Uterus (tissue), 4 donors: ENCODE measurements at places on chromosomes 11 and 22.

GRCh38 chr11:19164230-19164855 lies 37.4 kb downstream of the CSRP3 start:
- H3K27me3 ChIP-seq, result no peaks in the 10 kb centered on the region
- no peak for DNase-seq

DNA sequence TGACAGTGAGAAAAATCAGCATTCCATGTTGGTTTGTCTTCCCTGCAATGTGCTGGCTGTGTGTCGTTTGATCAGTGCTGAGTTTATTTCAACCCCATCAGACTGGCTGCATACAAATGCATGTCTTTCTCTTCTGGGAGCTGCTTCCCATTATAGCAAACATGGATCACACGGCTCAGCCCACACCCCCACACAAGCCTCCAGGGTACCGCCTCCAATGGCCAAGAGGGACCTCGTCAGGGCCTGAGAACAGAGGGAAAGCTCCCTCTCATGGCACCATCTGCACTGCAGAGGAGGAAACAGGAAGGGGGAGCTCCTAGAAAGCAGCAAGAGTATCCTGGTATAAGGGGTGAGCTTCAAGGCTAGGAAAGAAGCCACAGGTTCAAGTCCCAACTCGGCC lies 214.2 kb downstream of the LARGE1 start:
- no peaks in the 10 kb centered on the region for H3K27me3 ChIP-seq
- no peaks in the 10 kb centered on the region for H3K4me1 ChIP-seq

DNA sequence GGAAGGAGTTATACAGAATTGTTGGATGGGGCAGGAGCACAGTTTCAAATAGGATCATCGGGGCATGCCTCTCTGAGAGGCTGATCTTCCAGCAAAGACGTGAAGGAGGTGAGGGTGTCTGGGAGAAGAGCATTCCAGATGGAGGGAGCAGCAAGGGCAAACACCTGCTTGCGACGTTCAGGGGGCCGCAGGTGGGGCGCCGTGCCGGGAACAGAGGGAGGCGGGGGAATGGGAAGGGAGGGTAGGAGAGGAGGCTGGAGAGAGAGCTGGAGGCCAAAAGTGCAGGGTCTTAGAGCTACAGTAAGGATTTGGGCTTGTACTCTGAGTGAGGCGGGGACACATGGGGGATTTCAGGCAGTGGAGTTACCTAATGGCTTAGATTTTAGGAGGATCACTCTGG lies 13.6 kb downstream of the APOL5 start:
- no peak overlapping the region for H3K27ac ChIP-seq
- no peaks in the 10 kb centered on the region for H3K4me1 ChIP-seq
- DNase-seq, result no peak
- no peak overlapping the region for H3K4me3 ChIP-seq
- H3K36me3 ChIP-seq, result no peaks in the 10 kb centered on the region

DNA sequence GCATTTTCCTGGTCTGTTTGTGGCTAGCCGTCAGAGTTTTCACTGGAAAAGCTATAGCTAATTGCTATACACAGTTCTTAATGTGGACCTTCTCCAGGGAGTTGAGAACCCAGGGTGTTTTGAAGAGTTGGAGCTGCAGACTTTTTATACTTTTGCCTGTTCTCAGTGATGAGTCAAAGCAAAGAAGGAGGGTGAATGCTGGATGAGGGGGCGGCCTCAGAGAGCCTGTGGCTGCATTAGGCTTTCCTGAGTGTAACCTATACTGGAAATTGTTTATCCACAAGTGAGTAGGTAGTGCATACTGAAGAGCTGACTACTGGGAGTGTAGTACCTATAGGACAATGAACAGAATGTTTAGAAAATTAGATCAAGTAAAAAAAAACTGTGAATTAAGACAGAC lies 79.7 kb upstream of the HORMAD2 start:
- peaks cover 5% of the 10 kb centered on the region for H3K4me1 ChIP-seq
- no peaks in the 10 kb centered on the region for H3K27me3 ChIP-seq
- H3K27ac ChIP-seq, result no peak overlapping the region
- DNase-seq, result no peak

GRCh38 chr22:37299969-37300509 lies 17.7 kb downstream of the CYTH4 start:
- no peaks in the 10 kb centered on the region for H3K27me3 ChIP-seq
- H3K27ac ChIP-seq, result no peak overlapping the region
- no peaks in the 10 kb centered on the region for H3K36me3 ChIP-seq
- no peak for DNase-seq
- H3K4me3 ChIP-seq, result no peak overlapping the region

GRCh38 chr22:39428597-39429071 lies 28.2 kb upstream of the MGAT3 start:
- no peaks in the 10 kb centered on the region for H3K36me3 ChIP-seq
- DNase-seq, result no peak
- no peaks in the 10 kb centered on the region for H3K27me3 ChIP-seq
- H3K27ac ChIP-seq, result no peak overlapping the region
- no peak overlapping the region for H3K4me3 ChIP-seq

DNA sequence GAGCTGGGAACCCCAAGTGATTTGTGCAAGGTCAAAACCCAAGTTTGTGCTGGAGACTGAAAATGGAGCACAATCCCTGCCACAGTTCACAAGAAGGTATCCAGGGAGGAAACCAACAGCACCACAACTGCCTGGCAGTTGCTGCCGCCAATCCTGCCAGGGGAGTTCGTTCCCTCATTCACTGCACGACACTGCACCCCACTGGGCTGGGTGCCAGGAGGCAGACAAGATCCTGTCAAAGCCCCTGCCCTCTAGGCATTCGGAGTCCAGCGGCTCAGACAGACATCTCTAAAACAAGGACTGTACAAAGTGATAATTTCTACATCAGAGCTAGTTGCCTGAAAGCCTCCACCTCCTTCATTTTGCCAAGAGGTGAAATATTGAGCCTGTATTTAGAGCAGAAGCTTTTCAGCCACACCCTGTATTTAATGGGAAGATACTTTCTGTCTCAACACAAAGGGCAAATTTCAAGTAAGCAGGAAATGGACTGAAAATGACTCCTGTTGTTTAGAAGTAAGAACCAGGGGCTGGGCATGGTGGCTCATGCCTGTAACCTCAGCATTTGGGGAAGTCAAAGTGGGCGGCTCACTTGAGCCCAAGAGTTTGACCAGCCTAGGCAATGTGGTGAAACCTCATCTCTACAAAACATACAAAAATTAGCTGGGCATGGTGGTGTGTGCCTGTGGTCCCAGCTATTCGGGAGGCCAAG lies 277.4 kb upstream of the NARS2 start:
- no peak overlapping the region for H3K27ac ChIP-seq
- no peaks in the 10 kb centered on the region for H3K36me3 ChIP-seq
- no peaks in the 10 kb centered on the region for H3K27me3 ChIP-seq
- H3K4me1 ChIP-seq, result no peaks in the 10 kb centered on the region
- H3K4me3 ChIP-seq, result no peak overlapping the region

DNA sequence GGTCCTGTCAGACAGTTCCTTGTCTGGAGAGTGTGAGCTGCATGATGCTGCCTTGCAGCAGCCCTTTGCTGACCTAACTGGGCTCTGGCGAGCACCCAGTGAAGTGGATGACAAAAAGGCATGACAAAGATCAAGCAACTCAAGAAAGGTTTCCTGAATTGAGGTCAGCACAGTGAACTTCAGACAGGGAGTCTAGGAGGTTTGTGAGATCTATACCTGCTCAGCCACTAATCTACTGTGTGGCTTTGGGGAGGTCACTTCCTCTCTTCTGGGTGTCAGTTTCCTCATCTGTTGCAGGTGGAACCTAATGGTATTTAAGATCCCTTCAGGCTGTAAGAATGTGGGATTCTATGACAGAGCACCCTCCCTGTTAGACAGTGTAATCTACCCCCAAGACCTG lies 213.9 kb upstream of the NARS2 start:
- H3K27ac ChIP-seq, result no peak overlapping the region
- H3K36me3 ChIP-seq, result no peaks in the 10 kb centered on the region
- H3K27me3 ChIP-seq, result no peaks in the 10 kb centered on the region

- H3K27ac ChIP-seq, result peak overlapping the region; percentile 55
- no peaks in the 10 kb centered on the region for H3K36me3 ChIP-seq
- no peak for DNase-seq
- peak overlapping the region; percentile 62 for H3K4me3 ChIP-seq
Observed at GRCh38 chr11:534396-535209, 773 bp downstream of the HRAS start.

DNA sequence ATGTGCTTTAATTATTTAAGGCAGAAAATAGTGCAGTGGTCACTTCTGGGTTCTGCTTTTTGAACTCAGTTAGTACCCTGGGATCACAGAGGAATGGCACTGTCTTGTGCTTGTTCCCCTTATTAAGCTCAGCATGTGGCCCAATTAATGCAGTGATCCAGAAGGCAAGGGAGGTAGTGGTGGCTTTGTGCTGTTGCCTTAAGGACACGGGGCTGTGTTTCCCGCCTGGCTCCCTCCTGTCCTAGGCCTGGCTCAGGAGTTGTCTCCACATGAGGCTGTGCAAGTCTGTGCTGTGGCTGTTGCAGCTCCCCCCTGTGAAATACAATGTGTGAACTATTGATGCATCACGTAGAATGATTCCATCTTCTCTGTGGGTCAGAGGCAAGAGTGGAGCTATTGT lies 49.2 kb upstream of the CABP7 start:
- no peak overlapping the region for H3K4me3 ChIP-seq
- H3K4me1 ChIP-seq, result no peaks in the 10 kb centered on the region
- no peak for DNase-seq
- no peak overlapping the region for H3K27ac ChIP-seq
- H3K27me3 ChIP-seq, result no peaks in the 10 kb centered on the region

- H3K27me3 ChIP-seq, result no peaks in the 10 kb centered on the region
- H3K4me3 ChIP-seq, result no peak overlapping the region
Observed at GRCh38 chr11:32279672-32280071, 155.7 kb downstream of the WT1 start.

DNA sequence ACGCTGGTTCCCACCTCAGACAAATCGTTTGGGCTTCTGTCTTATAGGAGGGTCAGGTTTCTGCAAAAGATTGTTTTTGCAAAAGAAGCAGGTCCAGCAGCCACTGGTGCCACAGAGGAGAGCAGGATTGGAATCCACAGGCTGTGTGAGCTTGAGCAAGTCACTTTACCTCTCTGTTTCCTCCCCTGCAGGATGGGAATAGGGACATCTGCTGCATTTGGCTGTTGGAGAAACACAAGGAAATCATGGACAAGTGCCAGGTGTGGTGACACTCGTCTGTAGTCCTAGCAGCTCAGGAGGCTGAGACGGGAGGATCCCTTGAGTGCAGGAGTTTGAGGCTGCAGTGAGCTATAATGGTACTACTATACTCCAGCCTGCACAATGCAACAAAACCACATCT lies 422.6 kb downstream of the MN1 start:
- no peak overlapping the region for H3K27ac ChIP-seq
- no peak overlapping the region for H3K4me3 ChIP-seq
- H3K4me1 ChIP-seq, result no peaks in the 10 kb centered on the region

- DNase-seq, result no peak
- H3K27ac ChIP-seq, result no peak overlapping the region
- H3K36me3 ChIP-seq, result no peaks in the 10 kb centered on the region
- H3K4me1 ChIP-seq, result no peaks in the 10 kb centered on the region
Observed at GRCh38 chr11:26144291-26144690, 187.6 kb upstream of the ANO3 start.

- no peaks in the 10 kb centered on the region for H3K27me3 ChIP-seq
- no peaks in the 10 kb centered on the region for H3K4me1 ChIP-seq
- DNase-seq, result no peak
- H3K36me3 ChIP-seq, result no peaks in the 10 kb centered on the region
- no peak overlapping the region for H3K4me3 ChIP-seq
Observed at GRCh38 chr11:79047321-79047720, 393.5 kb downstream of the TENM4 start.

DNA sequence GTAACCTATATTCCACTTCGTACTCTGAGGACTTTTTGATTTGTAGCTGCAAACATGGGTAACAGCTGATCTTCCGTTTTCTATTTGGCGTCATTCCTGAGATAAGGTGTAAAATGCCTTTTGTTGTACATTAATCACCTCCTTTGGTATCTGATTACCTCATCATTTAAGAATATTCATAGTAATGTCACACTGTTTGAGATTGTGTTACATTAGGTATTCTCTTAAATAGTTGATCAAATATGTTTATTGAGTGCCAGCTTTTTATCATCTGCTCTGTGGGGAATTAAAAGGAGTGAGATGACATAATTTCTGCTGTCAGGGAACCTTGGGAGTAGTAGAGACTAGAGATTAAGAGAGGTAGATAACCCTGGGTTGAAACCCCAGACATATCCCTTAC lies 5.9 kb downstream of the NCAM1 start:
- DNase-seq, result no peak
- no peaks in the 10 kb centered on the region for H3K36me3 ChIP-seq
- no peak overlapping the region for H3K4me3 ChIP-seq
- H3K27me3 ChIP-seq, result no peaks in the 10 kb centered on the region
- peak overlapping the region; percentile 8 for H3K27ac ChIP-seq

- no peak overlapping the region for H3K4me3 ChIP-seq
Observed at GRCh38 chr22:45934168-45934564, 42.8 kb downstream of the WNT7B start.

GRCh38 chr11:92536883-92537282 lies 312.3 kb downstream of the FAT3 start:
- no peaks in the 10 kb centered on the region for H3K36me3 ChIP-seq
- no peaks in the 10 kb centered on the region for H3K4me1 ChIP-seq
- no peak for DNase-seq
- no peak overlapping the region for H3K4me3 ChIP-seq
- H3K27ac ChIP-seq, result no peak overlapping the region

DNA sequence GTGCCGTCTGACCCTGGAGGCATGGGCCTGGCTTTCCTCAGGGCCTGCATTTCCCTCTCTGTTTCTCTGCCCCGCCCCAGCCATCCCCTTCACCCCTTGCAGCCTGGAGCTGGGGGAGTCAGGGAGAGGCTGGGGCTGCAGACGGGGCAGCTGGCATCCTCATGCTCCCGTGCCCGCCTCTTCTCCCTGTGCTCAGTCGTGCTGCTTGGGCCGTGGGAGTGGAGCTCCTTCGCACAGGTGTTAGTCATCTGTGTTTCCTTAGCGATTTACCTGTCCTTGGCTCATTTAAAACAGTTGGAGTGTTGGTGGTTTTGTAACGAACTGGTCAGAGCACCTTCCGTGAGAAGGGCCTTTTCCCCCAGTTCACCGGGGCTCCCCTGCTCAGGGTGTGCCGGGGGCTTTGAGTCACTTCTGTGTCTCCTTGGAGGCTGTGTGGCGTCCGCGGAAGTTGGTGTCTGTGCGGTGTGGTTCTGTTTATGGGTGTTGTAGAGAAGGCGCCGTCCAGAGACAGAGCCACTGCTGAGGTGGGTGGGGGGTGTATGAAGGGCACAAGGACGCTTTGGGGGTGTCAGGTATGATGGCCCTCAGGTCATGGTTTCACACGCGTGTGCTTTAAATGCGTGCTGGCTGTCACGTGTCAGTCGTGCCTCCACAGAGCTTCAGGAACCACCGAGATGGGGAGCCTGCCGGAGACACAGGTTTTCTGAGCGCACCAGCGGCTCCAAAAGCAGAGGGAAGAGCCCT lies 19.5 kb downstream of the BRSK2 start:
- no peak overlapping the region for H3K27ac ChIP-seq
- H3K4me3 ChIP-seq, result no peak overlapping the region
- no peaks in the 10 kb centered on the region for H3K36me3 ChIP-seq
- no peak for DNase-seq

- no peak overlapping the region for H3K27ac ChIP-seq
- no peak overlapping the region for H3K4me3 ChIP-seq
- no peaks in the 10 kb centered on the region for H3K4me1 ChIP-seq
- no peak for DNase-seq
- H3K36me3 ChIP-seq, result no peaks in the 10 kb centered on the region
Observed at GRCh38 chr11:133977067-133977677, 20.4 kb upstream of the IGSF9B start.
